Uterine smooth muscle cell (primary cell): ENCODE measurements at places on chromosomes 5 and 9. TPM values are rescaled to one million over a fixed set of nuclear protein-coding genes. Genes with fewer than 3 reads are reported as not detected.

The SLC1A3 gene
- 0.37 and 2.1 TPM in 2 replicates for total RNA-seq

The ZNF483 gene
- total RNA-seq, result 1.9 and 2.4 TPM in 2 replicates

The SOX30 gene
- 0.12 TPM in 1 of 2 replicates, not detected in the other for total RNA-seq

The CKMT2 gene
- 8.6 and 25.2 TPM in 2 replicates for total RNA-seq

The WWC1 gene
- total RNA-seq, result 0.33 TPM in 1 of 2 replicates, not detected in the other

The TAF11L5 gene
- total RNA-seq, result not detected in 2 replicates

The NRG2 gene
- total RNA-seq, result 0.37 and 0.77 TPM in 2 replicates

The CCDC192 gene
- total RNA-seq, result not detected in 2 replicates

The GMCL2 gene
- total RNA-seq, result not detected in 2 replicates

The ZNF300 gene
- 8.4 and 9.0 TPM in 2 replicates for total RNA-seq

The EIF4E1B gene
- total RNA-seq, result not detected in 2 replicates

The DMGDH gene
- total RNA-seq, result 1.1 and 3.6 TPM in 2 replicates

The NTRK2 gene
- total RNA-seq, result 0.33 and 1.9 TPM in 2 replicates

The PCDHGA12 gene
- 15.5 and 21.5 TPM in 2 replicates for total RNA-seq

The GPR107 gene
- 31.5 and 32.0 TPM in 2 replicates for total RNA-seq

The ARHGEF37 gene
- 0.66 and 1.5 TPM in 2 replicates for total RNA-seq

The NMUR2 gene
- total RNA-seq, result under 0.01 TPM in 1 of 2 replicates, not detected in the other

The PCA3 gene
- total RNA-seq, result under 0.01 TPM in 2 replicates

The BOD1 gene
- total RNA-seq, result 71.5 and 96.0 TPM in 2 replicates

The SH3PXD2B gene
- 24.1 and 31.7 TPM in 2 replicates for total RNA-seq

The LRSAM1 gene
- total RNA-seq, result 13.5 and 16.5 TPM in 2 replicates

The PPP2R2B gene
- 0.87 and 1.3 TPM in 2 replicates for total RNA-seq

The IRX1 gene
- not detected in 2 replicates for total RNA-seq

The CYLC2 gene
- total RNA-seq, result not detected in 2 replicates
